ENCODE measurements at places on chromosomes 4 and X.

GRCh38 chrX:68912113-68912512, 83.3 kb downstream of the EFNB1 start:
- DNase-seq, result peak; percentile 53

- no peak for DNase-seq
Measured at GRCh38 chr4:18676526-18676915, 655.0 kb upstream of the LCORL start.

GRCh38 chrX:10197279-10198210, 40.8 kb downstream of the CLCN4 start:
- DNase-seq, result peak; percentile 74

DNA sequence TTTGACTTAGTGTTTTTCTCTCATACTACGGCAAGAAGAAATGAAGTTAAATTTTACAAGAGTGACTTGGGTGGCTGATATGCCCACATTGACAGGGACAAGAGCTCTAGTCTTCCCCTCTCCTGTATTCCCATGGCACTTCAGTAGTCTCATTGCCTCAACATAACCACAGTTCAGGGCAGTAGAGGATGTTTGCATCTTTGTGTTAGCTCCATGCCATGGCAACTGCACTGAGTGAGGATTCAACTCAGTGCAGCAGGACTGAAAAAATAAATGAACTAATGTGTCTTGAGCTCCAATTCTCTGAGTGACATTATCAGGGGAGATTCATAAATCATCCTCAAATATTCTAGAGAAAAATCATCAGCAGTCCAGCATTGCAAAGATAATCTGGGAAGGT, 78.8 kb downstream of the TET2 start:
- peak; percentile 4 for DNase-seq

Data from choroid plexus epithelial cell (primary cell).